GM13977 (cell line): ENCODE measurements at places on chromosomes 12 and 14.

DNA sequence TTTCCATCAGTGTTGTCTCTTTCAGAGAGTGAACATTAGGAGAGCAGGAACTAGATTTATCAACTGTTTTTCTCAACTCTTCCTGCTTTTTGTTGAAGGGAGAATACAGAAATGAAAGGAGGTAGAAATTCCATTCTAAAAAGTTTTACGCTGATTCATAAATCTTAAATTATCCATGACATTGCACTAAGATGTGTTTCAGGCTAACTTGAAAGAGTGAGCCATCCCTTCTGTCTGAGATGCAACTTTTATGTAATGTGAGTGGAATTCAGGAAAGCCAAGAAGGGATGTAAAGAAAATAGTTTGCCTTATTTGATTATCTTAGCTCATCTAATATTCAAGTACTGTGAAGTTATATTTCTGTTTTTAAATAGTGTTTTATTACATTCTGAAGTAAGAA, 349.5 kb upstream of the RGS6 start:
- no peak for DNase-seq

GRCh38 chr14:93036652-93037345, 78.9 kb downstream of the ITPK1 start:
- DNase-seq, result no peak

GRCh38 chr12:26287671-26288381, 92.5 kb downstream of the SSPN start:
- no peak for DNase-seq

GRCh38 chr14:102927878-102928411, 5.5 kb downstream of the AMN start:
- DNase-seq, result peak; percentile 53

DNA sequence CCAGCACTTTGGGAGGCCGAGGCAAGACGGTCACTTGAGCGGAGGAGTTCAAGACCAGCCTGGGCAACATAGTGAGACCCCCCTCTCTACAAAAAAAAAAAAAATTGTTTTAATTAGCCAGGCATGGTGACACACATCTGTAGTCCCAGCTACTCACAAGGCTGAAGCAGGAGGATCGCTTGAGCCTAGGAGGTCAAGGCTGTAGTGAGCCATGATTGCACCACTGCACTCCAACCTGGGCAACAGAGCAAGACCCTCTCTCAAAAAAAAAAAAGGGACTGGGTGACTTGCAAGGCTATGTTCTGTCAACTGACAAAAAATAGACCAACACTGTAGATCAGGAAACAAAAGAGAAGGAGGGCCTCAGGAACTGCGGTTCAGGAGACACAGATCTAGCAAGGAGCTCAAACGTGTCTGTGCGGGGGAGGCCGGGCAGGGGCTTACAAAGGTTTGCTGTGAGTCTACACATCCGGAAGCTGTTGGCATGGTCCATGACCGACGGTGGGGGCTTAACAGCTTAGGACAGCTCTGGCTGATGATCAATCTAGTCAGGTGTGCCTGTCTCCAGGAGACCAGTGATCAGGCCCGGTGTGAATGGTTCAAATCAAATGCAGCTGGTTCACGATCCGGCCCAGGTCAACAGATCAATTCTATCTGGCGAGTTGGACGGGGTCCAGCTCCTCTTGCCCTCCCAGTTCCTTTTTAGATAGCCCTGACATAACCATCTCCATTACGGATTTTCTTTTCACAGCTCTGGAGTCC, 31.7 kb upstream of the INF2 start:
- peak; percentile 80 for DNase-seq

- DNase-seq, result peak; percentile 84
Measured at GRCh38 chr12:8045952-8046944, 13.7 kb downstream of the FOXJ2 start.

GRCh38 chr12:78674311-78675090, 190.1 kb upstream of the SYT1 start:
- no peak for DNase-seq

- DNase-seq, result no peak
Measured at GRCh38 chr14:43778570-43778936, 728.5 kb downstream of the FSCB start.

GRCh38 chr14:85247071-85247470, 282.9 kb upstream of the FLRT2 start:
- no peak for DNase-seq

- DNase-seq, result no peak
Measured at GRCh38 chr14:95623195-95623594, 63.0 kb upstream of the TCL1B start.

DNA sequence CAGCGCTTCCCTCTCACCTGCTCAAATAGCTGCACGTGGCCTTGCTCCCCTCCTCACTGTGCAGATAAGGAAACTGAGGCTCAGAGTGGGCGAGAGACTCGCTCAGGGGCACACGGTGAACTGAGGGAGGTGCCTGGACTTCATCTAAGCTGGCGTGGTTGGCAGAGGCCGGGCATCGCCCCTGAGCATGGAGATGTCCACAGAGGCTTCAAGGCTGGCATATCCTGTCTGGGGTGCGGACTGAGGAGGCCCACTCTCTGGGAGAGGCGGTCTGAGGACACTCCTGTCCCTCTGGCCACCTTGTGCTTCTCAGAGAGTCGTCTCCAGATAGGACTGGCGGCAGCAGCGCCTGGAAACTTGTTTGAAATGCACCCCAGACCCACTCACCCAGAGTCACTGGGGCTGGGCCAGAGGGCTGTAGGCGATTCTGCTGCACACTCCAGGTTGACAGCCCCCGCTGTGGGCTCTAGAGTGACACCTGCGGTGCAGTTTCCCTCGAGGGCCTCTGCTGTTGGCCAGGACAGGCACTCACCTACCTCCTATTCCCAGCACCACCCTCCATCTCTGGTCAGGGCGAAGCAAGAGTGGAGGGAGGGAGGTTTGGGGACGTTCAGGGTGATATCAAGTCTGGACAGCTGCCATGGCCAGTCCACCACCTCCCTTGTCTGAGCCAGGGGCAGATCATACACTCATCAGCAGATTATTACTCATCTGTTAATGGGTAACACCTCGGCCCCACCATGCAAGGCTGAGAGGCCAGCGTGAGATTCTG, 11.2 kb upstream of the LBHD2 start:
- no peak for DNase-seq

- no peak for DNase-seq
Measured at GRCh38 chr12:119245904-119246494, 67.3 kb downstream of the HSPB8 start.

DNA sequence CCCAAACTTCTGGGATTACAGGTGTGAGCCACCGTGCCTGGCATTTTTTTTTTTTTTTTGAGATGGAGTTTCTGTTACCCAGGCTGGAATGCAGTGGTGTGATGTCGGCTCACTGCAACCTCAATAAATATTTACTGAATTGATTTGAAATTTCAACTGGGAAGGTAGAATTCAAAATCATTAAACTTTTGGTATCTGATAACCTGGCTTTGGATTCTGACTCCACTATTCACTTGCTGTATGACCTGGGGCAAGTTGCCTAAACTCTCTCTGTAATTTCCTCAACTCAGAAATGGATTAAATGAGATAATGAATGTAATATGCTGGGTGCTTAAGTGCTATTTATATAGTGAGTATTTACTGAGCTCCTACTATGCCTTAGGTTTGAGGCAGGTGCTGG, 8.7 kb upstream of the METAP2 start:
- DNase-seq, result no peak

GRCh38 chr12:52372216-52373154, 5.2 kb upstream of the KRT85 start:
- DNase-seq, result peak; percentile 84

DNA sequence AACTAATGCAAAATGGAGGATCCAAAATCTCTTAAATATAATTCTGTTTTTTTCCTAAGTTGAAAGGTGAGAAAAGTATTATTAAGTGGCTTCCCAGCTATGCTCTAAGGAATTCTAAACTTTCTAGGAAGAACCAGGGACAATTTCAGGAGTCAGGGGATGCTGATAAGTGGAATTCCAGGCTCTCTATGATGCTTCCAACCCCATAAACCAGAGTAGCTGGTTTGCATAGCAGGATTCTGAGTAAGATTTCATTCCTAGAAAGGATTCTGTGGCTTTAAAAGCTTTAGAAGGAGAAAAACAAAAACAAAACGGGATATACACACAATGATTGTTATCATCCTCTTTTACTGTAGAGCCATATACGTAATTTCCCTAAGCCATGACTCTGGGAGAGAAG, 93.9 kb downstream of the SLC16A7 start:
- DNase-seq, result no peak

DNA sequence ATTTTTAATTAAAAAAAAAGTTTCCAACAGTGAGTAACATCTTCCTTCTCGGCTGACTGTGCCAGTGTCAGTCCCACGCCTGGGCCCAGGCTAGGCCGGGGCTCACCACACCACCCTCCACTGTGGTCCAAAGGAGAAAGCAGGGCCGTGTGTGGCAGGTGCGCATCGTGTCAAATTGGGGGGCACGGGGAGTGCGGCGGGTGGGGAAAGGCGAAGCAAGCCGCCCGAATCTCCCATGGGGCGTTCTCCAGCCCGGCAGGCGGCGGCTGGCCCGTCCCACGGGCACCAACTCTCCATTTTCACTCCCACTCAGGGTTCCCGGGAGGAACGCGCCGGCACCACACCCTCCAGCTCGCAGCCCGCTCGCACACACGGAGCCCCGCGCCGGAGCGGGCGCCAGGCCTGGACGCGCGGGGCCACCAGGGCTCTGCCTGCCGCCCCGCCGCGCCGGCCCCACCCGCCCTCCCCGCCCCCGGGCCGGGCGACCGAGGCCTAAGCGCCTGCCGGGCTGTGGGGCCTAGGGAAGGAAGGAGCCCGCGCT, 604 bp downstream of the EEA1 start:
- DNase-seq, result no peak

GRCh38 chr14:20327005-20327869, 5.8 kb downstream of the CCNB1IP1 start:
- peak; percentile 55 for DNase-seq

DNA sequence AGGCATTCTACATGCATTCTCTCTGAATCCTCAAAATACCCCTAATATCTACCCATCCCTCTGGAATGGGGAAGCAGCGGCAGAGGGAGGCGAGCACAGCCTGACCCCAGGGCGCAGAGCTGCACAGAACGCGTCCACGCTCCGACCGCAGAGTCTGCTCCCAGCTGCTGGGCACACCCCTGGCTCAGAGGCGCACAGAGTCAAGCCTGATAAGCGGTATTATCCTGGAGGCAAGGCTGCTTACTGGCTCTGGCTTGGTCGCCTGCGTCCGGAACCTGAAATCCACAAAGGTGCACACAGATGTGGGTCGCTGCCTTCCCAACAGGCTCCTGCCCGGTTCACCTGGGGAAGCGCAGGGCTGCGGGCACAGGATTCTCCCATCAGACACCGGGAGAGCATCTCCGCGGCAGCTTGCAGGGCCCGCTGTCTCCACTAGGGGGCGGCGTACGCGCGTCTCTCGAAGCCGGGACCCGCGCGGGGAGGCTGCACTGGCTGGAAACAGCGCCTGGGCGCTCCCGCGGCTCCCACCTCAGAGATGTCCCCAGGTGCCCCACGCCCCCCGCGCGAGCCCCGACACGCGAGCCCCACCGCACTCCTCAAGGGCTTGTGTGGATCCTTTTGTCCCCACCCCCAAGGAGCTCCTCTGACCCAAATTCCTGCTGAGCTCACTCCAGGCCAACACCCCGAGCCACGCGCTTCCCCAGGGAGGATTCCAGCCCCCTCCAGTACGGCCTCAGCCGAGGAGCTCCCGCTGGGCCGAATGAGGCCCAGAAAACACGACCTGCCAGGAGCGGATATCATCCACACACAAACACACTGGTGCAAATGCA, 120.1 kb upstream of the FZD10 start:
- DNase-seq, result peak; percentile 48

GRCh38 chr14:68969278-68970033, 9.6 kb downstream of the ACTN1 start:
- no peak for DNase-seq

DNA sequence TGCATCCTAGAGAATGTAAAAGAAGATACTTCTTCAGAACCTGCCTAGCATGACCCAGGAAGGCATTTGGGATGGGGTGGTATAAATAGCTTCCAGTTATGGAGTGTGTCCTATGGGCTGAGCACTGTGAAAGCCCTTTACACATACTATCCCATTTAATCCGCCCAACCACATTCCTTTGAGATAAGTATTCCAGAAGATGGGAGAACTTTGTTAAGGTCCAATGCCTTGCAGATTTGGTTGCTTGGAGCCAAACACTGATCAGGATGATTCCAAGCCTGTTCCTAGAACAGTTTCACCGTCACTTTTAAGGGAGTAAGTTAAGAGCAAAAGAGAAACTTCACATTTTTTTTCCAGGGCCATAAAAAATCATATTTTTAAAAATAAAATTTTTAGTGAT, 82.5 kb upstream of the CLMN start:
- DNase-seq, result no peak

GRCh38 chr12:14393751-14394150, 28.3 kb downstream of the ATF7IP start:
- DNase-seq, result no peak

GRCh38 chr12:5189173-5189572, 145.5 kb downstream of the KCNA5 start:
- DNase-seq, result no peak

- DNase-seq, result peak; percentile 77
Measured at GRCh38 chr12:52007158-52007921, 594 bp downstream of the TAMALIN start.

DNA sequence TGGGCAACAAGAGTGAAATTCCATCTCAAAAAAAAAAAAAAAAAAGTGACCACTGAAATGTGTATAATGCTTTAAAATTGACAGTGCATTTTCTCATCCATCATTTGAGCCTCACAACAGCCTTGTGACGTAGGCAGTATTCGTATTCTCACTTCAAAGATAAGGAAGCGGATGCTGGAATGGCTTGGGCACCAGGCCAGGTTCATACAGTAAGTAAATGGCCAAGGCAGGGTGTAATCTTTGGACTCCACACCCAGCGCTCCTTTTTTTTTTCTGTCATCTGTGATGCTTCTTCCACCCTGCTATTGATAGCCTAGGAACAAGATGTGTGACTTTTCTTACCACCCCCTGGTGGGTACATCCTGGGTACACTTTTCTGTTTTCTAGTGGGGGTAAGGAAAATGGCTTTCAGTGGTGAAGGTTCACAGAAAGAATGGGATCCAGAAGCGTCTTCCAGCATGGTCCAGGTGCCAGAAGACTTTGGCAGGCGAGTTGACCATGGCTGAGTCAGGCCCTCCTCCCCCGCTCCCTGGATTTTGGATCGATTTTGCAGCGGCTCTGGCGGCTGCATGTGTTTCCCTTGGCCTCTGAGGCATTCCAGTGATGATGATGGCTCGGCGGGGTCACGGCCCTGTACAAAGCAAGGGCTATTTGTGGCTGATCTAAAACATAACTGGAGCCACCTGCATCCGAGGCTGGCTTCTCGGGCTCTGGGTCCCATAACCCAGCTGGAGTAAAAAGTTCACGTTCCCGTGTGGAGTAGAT, 110.6 kb downstream of the CACNA1C start:
- no peak for DNase-seq
